Sigmoid colon (tissue), 7 donors: ENCODE measurements at places on chromosomes 3 and 15. TPM values are rescaled to one million over a fixed set of nuclear protein-coding genes. Genes with fewer than 3 reads are reported as not detected.
A peak's percentile ranks its signal among the peaks of the same experiment; 100 is the strongest.

Gene XIRP1
- total RNA-seq: not detected

- no peak for DNase-seq
These were observed 115.0 kb downstream of the FOXP1 start for GRCh38 chr3:71468311-71469137.

Gene ACOX2
- total RNA-seq: 27.1 TPM

Gene AGTR1
- 48.7 TPM for total RNA-seq

Gene TRAIP
- total RNA-seq: 1.7 TPM

- no peak for DNase-seq
These were observed 168.7 kb upstream of the TMCO5A start for GRCh38 chr15:37765786-37766185.

Gene CXCR6
- total RNA-seq: not detected

Gene LRRIQ4
- not detected for total RNA-seq

DNA sequence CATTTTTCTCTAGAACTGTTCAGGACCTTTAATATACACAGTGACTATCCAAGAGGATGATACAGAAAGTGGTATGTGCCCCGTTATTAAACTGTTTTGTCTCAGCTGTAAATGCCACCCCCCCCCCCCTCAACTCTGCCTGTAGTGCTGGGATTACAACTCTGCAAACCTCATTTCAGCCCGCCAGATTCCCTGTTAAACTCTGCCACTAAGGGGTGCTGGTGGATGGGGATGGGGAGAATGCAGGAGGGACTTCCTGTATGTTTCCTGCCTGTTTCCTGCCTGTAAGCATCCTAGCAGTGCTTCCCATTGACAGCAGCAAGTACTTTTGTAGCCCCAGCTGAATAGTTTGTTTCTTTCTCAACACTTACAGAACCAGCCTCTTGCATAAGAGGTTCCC lies 301.7 kb upstream of the RORA start:
- DNase-seq: no peak

- DNase-seq: no peak
These were observed 929.2 kb upstream of the CFAP20DC start for GRCh38 chr3:59978979-59979378.

DNA sequence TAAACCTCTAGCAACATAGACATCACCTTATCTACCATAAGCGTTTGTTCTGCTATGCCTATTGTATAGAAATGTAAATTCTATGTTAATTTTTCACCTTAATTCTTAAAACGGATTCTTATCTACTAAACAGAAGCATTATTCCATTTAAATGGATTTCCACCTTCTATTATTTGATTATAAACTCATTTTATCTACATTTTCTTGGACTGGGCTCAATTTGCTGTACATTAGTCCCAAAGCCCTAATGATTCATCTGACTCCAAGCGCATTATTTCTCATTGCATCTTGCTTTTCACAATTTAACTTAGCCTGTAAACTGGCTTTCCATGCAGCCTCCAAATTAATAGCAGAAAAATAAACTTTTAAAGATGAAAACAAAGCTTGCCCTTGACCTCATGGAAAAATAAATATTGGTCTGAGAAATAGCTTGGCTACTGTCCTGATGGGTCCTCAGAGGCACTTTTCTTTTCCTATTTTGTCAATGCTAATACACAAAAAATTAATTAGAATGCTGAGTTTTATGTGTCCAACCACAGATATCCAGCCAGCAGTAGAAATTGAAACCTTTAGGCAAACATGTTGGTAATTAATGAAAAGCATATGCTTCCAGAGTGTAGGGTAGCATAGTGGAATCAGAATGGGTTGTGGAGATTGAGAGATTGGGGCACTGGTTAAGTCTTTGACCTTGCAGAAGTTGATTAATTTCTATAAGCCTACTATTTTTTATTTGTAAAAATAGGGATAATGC lies 81.4 kb upstream of the CFAP20DC start:
- no peak for DNase-seq

GRCh38 chr15:75201616-75202250 lies at the start of gene C15orf39:
TSS of gene C15orf39 (plus strand) at chr15:75201882. CDS start at chr15:75206049, 4,167 bp downstream.
- peak; percentile 84 for DNase-seq

Gene ATG3
- total RNA-seq: 28.0 TPM

DNA sequence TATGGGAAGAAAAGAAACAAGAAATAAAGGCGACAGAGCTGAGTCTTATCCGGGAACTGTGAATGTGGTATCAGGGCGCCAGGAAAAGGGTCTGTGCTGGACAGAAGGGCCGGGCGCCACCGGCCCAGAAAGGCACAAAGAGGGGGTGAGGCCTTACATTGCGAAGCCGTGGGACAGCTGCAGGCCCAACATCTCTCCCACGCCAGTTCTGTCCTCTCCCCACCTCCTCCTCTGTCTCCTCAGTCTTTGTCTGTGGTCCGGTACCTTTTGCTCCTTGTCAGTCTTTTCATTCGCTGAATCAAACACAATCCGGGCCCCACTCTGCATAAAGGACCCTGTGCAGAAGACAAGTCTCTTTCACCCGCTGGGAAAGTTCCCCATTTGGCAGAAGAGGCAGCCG lies 81.8 kb downstream of the LRIG1 start:
- no peak for DNase-seq

DNA sequence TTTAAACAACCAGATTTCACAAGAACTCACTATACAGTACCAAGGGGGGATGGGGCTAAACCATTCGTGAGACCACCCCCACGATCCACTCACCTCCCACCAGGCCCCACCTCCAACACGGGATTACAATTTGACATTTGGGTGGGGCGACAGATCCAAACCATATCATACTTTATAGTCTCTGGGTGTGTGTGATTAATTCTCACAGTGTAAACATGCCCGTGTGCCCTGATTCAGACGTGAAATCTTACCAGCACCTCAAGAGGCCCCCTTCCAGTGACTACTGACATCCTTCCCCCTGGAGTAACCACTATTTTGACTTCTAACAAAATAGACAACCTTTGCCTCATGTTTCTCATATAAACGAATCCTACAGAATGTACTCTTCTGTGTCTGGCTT lies 5.0 kb upstream of the PDIA5 start:
- DNase-seq: no peak

Gene CCR9
- total RNA-seq: not detected

GRCh38 chr15:23003736-23004135 lies 23.6 kb upstream of the CYFIP1 start:
- DNase-seq: peak; percentile 10

Gene SLC22A13
- total RNA-seq: 2.1 TPM

GRCh38 chr3:101166150-101166549 lies 154.2 kb downstream of the IMPG2 start:
- DNase-seq: no peak

Gene PP2D1
- not detected for total RNA-seq

Gene MED12L
- 0.16 TPM for total RNA-seq

Gene FILIP1L
- 93.3 TPM for total RNA-seq

Gene ISLR
- total RNA-seq: 186 TPM

- no peak for DNase-seq
These were observed 22.3 kb upstream of the CNOT10 start for GRCh38 chr3:32662647-32663046.
